ENCODE measurements at places on chromosomes 2 and 18. TPM values are rescaled to one million over a fixed set of nuclear protein-coding genes. Genes with fewer than 3 reads are reported as not detected.

The BAZ2B gene
- 88.8 TPM for total RNA-seq

The NCKAP5 gene
- total RNA-seq, result 10.9 TPM

GRCh38 chr2:37656512-37657423 lies 14.7 kb downstream of the CDC42EP3 start:
- H3K4me3 ChIP-seq, result no peak overlapping the region
- no peaks in the 10 kb centered on the region for H3K27me3 ChIP-seq
- H3K36me3 ChIP-seq, result no peaks in the 10 kb centered on the region
- no peak for DNase-seq
- peaks cover 65% of the 10 kb centered on the region for H3K4me1 ChIP-seq

DNA sequence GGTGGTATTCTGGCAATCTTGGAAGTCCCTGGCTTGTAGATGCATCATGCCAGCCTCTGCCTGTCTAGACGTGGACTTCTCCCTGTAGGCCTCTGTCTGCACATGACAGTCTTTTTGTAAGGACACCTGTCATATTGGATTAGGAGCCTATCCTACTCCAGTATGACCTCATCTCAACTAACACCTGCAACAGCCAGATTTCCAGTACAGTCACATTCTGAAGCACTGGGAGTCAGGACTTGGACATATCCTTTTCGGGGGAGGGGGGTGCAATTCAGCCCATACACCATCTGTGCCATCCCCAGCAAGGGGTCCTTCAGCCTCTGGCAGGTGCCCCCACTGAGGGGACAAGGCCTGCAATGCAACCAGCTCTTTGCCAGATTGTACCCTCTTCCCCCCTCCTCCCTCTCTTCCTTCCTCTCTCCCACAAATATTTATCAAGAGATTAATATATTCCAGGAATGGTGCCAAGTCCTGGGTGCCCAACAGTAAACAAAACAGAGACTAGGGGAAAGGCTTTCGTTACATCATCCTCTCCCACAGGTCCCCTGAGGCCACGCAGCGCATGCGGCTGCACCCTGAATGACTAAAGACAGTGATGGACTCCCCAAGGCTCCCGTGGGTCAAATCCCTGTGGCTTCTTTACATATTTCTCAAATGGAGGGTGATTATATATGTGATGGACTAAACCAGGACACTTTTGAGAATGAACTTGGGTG lies 20.5 kb upstream of the MYCN start:
- no peaks in the 10 kb centered on the region for H3K4me1 ChIP-seq
- no peak overlapping the region for H3K27ac ChIP-seq
- DNase-seq, result no peak
- H3K27me3 ChIP-seq, result no peaks in the 10 kb centered on the region
- no peaks in the 10 kb centered on the region for H3K36me3 ChIP-seq
